ENCODE measurements at places on chromosomes 13 and 19.

- DNase-seq: no peak
These were observed 3.5 kb downstream of the CEACAM6 start for GRCh38 chr19:41758846-41759245.

DNA sequence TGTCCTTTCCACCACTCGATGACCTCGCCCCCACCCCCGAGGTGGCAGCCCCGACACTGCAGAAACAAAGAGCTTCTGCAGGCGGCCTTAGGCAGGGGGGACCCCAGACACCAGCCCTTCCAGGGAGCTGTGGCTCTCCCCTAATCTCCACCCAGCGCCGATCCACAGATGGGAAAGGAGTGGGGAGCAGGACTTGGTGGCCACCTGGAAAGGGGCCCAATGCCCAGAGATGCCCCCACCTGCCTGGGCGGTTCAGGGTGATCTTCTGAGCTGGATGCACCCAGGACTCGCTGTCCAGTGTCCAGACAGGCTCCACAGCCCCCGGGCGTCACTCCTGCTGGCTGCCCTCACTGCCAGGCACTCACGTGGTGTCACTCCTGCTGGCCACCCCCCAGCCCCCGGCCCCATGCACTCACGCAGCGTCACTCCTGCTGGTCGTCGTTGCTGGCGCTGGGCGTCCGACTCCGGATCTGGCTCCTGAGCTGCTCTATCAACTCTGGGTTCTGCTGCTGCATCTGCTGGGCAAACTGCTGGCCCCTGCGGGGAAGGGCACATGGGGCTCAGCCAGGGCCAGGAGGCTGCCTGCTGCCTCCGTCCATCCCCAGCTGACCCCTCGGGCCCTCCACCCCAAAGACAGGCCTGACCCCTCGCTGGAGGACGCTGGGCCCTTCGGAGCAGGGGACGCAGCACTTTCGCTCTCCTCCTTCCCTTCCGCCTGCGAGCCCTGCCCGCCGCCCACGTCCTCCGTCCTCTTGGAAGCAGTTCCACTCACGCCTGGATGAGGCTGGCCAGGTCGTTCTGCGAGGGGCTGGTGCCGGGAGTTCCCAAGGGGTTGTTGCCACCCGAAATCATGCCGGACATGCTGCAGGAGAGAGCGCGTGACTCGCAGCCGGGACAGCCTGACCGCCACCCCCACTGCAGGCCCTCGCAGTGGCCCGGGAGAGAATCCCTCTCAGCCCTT lies 17.4 kb upstream of the SLC39A3 start:
- DNase-seq: no peak

GRCh38 chr19:34082289-34083077 lies 89.8 kb upstream of the LSM14A start:
- DNase-seq: no peak

- peak; percentile 96 for DNase-seq
These were observed at the start of gene KLF12 for GRCh38 chr13:74134221-74134776. KLF12 (minus strand) TSS chr13:74134404.

GRCh38 chr19:31121501-31121900 lies 227.7 kb downstream of the TSHZ3 start:
- DNase-seq: no peak

GRCh38 chr13:40680659-40681323 lies 14.3 kb upstream of the FOXO1 start:
- DNase-seq: no peak

- no peak for DNase-seq
These were observed 156.3 kb downstream of the DCT start for GRCh38 chr13:94322925-94323763.

- DNase-seq: no peak
These were observed 6.6 kb downstream of the PTBP1 start for GRCh38 chr19:803686-804418.

DNA sequence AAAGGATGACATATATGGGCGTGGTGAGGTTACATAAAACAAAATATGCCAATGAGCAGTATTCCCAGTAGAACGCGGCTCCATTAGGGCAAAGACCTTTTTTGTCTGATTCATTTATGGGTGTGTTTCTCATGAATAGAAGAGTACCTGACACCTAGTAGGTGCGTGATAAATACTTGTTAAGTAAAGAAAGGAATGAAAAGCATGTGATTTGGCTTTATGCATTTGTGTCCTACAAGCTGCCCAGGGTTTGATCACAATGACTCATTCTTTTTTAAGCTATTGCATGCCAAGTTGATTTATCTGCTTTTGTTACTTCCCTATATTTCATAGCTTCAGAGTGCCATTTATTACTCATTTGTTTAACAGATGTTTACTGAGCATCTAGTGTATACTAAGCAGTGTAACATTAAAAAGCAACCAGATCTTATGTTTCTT lies 19.1 kb upstream of the KCTD4 start:
- no peak for DNase-seq

DNA sequence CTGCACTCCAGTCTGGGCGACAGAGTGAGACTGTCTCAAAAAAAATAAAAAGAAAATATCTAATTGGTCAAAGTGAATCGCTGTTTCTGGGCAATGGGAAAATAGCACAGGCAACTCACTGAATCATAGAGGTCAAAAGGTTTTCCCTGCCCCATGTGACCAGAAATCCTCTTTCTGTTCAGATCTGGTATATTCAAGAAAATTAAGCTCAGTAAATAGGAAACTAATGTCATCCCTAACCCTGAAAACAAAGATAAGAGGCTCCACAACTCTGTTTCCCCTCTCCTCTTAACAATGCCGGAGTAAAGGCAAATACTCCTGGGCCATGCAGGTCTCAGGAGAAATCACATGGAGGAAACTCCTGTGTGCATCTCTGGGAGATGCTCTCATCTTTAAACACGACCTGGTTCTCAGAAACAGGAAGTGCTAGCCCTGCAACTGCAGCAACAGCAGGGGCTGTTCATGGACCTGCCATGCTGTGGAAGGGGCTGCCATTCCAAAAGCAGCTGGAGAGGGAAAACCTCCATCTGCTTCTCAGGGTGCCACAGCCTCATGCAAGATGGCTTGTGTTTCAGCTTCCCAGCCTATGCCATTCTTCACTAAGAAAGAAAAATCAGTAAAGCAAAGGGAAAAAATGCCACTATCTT lies 47.5 kb upstream of the SLC7A9 start:
- no peak for DNase-seq

DNA sequence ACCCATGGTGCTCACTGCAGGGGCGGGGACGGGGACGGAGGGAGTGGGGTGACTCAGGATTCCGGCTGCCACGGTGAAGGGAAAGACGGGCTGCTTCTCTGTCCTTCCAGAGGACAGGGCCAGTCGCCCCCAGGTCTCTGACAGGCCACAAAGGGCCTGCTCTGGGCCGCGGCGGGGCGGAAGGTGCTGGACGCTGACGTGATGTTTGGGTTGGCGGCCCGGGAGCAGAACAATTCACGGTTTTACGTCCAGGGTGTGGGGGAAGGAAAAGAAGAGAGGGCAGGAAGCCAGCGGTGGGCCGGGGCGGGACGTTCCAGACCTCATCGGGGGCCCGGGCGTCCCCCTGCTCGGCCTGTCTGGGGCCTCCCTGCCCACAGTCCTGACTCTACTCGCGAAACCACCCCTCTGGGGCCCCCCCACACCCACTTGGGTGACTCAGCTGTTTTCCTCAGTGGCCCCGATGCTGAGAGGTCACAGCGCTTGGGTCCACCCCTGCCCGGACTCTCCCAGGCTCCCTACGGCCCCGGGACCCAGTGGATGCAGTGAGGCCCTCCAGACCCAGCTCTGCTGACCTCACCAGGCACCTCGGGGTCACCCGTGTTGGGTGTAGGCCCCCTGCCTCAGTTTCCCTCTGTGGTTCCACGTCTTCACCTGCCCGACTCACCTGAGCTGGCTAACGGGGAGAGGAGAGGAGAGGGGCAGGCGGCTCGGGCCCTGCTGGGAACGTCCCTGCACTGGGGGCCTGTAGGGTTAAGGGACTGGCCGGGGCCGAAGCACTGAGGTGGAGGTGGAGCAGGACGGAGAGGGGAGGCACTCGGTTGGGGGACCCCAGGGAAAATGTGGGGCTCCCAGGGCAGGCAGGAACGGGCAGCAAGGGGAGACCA lies 29.2 kb downstream of the PIP5K1C start:
- DNase-seq: peak; percentile 60

DNA sequence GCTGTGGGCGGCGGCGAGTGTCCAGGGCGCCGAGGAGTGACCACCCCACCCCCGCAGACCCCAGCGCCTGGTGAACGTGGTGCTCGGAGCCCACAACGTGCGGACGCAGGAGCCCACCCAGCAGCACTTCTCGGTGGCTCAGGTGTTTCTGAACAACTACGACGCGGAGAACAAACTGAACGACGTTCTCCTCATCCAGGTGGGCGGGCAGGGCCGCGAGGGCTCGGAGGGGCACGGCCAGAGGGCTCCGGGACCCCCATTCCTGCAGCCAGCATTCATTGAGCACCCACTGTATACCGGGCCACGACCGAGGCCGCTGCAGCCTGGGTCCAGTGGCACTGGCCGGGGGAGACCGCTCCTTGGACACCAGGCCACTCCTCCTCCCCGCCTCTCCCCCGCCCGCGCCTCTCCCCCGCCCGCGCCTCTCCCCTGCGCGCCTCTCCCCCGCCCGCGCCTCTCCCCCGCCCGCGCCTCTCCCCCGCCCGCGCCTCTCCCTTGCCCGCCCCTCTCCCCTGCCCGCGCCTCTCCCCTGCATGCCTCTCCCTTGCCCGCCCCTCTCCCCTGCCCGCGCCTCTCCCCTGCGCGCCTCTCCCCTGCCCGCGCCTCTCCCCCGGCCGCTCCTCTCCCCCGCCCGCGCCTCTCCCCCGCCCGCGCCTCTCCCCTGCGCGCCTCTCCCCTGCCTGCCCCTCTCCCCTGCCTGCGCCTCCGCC lies 3.2 kb downstream of the PRTN3 start:
- DNase-seq: no peak

DNA sequence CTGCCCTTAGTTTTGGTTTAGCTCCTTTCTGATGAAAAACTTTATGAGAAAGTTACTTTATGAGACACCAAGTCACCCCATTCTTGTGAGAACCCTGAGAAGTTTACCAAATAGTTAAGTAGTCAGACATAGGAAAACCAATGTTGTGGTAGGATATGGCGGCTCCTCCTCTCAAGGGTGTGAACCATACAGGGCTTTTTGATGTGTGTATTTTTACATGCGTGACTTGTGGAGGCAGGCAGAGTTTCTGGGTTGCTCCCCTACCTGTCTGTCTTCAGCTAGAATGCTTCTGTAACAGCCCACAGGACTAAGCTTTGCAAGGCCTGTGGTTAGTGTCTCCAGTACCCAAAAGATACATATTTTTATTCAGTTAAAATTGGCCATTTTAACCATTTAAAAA lies 18.3 kb downstream of the UBAC2 start:
- peak; percentile 72 for DNase-seq

DNA sequence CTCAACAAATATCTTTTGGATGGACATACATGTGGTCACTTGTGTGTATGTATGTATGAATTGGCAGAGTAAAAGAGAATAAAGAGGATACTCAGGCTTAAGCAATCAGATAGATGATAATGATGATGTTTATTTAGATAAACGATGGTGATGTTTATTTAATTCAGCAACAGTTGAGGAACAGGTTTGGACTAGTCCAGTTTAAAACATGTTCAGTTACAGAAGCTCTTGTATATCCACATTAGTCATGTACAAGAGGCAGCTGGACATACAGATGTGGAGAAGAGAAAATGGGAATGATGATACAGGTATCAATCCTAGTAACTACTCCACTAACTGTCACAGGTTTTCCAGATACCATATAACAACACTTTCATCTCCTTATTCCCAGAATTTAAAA lies 232.1 kb downstream of the DIAPH3 start:
- no peak for DNase-seq

DNA sequence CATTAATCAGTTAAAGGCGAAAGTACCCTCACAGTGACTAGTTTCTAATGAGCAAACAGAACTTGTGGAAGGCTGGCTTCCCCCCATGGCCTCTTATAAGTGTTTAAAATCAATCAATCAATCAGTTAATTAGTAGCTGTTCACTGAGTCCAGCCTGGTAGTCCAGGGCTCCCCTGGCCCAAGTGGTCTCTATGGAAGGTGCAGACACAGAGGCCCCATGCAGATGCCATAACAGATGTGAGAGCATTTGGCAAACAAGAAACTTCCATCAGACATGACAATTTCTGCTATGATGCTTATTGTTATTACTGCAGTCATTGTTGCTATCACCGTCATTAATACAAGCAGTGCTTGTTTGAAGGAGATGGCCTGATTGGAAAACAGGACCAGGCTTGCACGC lies 179.0 kb upstream of the TSHZ3 start:
- no peak for DNase-seq

DNA sequence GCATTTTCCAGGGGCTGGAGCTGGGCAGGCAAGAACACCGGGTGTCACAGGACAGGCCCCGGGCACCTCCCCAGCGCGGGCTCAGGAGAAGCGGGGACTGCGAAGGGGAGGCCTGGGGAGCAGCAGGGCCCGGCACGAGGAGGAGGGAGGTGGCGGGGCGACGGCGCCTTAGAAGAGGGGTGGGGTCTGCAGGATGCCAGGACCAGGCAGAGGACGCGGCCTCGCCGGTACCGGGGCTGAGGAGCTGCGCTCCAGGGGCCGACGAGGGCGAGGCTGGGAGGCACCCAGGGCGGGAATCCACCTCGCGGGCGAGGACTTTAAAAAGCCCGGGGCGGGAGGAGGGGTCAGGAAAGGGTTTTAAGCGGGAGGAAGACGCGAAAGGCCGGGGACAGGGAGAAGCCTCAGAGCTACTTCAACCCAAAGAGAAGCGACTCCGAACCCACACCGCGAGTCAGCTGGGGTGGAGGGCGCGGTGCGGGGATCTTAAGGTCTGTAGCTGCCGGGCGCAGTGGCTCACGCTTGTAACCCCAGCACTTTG lies 665 bp downstream of the ZNF347 start:
- DNase-seq: peak; percentile 30

GRCh38 chr19:56884441-56884840 lies 43.9 kb upstream of the PEG3 start:
- no peak for DNase-seq

- DNase-seq: no peak
These were observed 2.2 kb upstream of the RAB11B start for GRCh38 chr19:8387688-8388611.

DNA sequence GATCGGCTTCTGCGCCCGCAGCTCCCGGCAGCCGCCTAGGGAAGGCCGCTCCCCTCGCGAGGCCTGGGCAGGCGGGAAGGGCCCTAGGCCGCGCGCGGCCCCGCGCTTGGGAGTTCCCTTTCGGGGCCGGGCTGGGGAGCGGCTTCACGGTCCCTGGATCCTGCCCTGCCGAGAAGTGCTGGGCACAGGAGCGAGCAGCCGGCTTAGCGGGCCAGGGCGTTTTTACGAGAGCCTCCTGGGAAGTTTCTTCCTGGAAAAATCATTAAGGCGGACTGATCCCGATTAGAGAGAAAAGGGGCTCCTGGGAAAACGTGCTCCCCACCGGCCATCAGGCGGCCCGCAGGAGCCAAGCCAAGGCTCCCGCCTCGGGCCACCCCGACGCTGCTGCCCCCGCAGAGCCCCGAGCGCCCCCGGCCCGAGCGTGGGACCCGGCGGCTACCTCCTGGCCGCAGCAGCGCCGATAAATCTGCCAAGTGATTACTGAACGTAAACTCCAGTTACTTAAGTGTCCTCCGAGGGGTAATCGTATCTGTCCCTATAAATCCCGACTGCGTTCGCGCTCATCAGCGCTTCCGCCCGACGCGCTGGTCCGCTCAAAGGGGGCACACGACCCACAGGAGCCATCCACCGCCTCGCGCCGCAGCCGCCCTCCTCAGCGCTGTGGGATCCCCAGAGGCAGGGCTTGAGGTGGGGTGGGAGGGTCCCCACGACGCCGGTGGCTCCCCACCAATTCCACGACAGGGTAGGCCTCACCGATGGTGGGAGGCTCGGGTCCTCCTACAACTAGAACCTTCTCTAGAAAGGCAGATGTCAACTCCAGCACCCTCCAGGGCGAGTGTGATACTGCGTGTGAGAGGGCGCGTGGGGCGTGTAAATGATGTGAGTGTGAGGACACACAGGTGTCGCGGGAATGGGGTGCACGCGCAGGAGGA lies 2.8 kb downstream of the ZIC5 start:
- DNase-seq: no peak

GRCh38 chr13:21579754-21580316 lies 24.1 kb downstream of the MICU2 start:
- DNase-seq: no peak

Measured in CD4-positive, alpha-beta T cell treated with Interleukin-15 for 1 hour (primary cell).